Fibroblast of upper back skin (primary cell): ENCODE measurements at places on chromosomes 3 and 15.

DNA sequence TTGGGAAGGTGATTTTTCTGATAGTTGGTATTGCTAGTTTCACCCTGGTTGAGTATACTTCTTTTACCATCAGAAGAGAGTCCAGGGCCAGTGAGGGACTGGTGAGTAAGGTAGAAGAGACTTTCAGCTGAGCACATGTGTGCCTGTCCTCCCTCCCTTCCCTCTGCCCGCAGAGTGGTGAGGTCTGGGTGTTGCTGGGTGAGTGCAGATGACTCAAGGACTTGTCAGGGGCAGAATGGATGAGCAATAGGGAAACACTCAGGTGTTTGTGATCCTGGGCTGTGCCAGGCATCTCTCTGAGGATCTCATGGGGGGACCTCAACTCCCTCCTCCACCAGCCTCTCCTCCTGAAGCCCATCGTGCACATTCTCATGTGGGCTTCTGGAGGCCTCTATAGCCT lies 76.0 kb upstream of the GSK3B start:
- peak; percentile 57 for DNase-seq

DNA sequence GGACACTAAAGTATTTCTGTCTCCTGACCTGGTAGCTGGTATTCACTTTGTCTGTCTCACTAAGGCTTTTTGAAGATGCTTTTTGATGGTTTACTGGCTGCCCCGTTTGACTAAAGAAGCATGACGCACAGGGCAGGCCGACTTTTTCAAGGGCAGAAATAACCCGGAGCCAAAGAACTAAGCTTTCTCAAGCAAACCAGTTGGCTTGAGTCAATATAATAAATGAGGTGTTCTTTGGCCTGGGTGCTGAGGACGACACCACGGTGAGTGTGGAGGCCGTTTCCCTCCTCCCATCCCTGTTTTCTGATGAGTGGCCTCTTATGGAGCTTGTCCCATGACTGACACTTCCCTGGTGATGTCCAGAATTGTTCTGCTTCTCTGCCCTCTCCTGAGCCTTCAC lies 220.9 kb downstream of the ITPR1 start:
- no peak for DNase-seq

DNA sequence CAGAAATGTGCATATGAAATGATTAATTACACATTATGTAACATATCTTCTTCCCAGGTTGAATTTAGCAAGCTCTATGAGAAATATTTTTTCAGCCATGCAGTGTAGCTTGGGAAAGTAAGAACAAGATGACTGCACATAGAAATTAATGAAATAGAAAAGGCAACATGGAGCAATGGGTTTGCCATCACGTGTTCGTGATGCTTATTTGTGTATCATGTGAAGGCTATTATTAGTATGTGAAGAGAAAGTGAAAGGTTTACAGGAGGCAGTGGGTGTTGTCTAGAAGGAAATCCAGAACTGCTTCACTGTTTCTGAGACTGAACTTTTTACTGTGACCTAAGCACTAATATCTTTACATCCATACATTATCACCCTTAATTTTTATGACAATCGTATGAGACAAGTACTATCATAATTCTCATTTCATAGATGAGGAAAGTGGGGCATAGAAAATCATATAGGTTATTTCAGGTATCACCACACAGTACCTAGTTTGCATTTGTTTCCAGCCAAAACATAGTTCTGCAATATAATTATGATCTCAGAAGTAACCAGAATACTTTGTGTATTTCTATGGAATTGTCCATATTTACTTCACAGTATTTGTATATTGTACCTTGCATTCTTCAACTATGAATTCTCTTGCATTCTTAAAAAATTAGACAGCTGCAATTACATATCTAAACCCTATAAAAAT lies 14.9 kb downstream of the SERPINI1 start:
- no peak for DNase-seq

DNA sequence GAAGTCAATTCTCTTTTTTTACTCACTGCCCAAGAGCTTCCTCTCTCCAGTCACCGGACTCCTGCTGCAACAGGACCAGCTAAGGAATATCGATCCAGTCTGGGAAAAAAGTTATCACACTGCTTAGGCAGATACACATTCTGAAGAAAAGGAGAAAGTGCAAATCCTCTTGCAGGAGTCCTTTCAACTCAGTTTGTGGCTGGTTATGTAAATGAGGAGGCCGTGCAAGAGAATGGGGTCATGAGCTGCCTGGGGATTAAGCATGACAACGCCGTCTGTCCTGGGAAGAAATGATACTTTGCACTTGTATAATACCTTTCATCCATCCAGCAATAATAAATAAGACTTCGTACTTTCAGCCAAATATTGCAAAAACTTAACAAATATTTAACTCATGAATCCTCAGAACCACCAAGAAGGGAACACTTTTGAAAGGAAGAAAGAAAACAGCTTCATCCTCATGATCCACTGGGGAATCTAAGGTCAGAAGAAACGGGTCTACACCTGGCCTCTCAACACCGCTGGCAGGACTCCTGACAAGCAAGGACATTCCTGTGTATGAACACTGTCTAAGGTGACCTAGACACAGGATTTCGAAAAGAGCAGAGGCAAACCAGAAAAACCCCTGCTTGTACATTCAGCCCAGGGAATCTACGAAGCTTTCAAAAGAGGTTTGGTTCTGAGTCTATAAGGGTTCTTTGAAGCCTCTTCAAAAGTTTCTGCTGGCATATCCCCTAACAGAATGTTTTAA lies 13.1 kb upstream of the WWTR1 start:
- no peak for DNase-seq

GRCh38 chr3:146223401-146224373 lies 27.2 kb downstream of the PLSCR4 start:
- DNase-seq = no peak
